ENCODE measurements at places on chromosomes 1 and 21.

GRCh38 chr21:45329261-45330074 lies 41.8 kb upstream of the POFUT2 start:
- DNase-seq = no peak

DNA sequence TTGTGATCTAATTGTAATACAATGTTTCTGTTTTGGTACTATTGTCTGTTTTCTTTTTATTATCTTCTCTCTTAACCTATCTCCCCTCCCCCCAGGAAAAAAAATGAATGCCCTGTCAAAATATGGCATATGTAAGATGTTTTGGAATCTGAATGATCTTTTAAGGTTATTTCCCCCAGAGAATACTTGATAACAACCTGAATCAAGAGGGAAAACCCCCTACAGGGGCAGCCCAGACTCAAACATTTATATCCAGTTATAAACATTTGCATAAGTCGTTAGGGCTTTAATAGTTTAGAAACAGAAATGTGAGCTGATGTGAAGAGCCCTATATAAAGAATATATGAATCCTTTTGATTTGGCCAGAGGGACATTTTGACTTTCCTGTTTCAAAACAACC lies 169.5 kb downstream of the VAV3 start:
- no peak for DNase-seq

DNA sequence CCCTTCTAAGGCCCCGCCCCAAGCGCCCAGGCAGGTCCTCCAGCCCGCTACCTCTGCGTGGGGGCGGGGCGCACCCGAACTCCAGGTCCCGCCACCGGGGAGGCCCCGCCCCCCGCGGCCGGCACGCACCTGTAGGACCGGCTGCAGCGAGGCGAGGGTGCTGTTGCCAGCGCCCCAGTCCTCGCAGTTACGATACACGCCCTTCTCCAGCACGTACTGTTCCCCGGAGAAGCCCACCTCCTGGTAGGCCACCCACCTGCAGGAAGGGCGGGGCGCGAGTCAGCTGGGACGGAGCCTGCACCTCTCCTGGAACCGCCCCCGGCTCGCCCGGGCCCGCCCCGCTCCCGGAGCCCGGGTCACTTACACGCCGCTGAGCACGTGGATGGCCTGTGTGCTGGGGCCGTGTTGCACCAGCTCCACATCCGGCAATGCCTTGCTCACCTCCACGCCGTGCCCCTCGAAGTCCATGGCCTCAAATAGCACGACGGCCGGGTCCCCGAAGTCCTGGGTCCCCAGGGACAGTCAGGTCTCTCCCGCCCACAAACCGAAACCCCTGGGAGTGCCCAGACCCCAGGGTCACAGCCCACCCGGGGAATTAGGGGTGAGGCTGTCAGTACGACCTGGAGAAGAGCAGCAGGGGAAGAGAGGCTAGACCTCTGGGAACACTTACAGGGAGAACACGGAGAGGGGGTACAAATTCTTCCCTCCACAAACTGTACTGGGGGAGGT lies 17.3 kb downstream of the CRYBG2 start:
- DNase-seq = no peak

DNA sequence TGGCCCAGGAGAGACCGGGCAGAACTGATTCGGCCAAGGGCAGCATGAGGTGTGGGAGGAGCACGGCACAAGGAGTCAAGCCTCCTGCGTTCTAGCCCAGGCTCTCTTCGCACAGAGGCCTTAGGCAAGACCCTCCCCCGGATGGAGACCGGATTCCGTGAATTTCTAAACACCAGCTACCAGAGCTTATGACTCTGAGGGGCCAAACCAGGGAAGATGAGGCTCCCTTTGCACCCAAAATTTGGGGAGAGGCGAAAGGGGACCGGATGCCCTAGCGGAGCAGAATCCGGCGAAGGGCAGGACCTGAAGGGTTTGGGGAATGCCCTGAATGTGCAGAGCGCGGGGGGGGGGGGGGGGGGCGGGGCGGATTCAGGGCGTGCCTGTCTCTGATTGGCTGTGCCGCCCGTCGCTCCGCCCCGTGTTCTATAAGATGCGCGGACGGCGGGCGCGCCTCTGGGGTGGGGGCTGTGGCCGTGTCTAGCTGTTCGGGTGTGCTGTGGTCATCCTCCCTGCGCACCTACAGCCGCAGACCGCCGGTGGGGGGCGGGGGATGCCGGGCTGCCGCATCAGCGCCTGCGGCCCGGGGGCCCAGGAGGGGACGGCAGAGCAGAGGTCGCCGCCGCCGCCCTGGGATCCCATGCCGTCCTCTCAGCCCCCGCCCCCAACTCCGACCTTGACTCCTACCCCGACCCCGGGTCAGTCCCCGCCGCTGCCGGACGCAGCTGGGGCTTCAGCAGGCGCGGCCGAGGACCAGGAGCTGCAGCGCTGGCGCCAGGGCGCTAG lies at the start of gene TRNP1:
TRNP1 (plus strand) TSS at position 456 of the 783 bp plus-strand sequence; CDS start at position 551, 95 bp downstream.
- peak; percentile 42 for DNase-seq

DNA sequence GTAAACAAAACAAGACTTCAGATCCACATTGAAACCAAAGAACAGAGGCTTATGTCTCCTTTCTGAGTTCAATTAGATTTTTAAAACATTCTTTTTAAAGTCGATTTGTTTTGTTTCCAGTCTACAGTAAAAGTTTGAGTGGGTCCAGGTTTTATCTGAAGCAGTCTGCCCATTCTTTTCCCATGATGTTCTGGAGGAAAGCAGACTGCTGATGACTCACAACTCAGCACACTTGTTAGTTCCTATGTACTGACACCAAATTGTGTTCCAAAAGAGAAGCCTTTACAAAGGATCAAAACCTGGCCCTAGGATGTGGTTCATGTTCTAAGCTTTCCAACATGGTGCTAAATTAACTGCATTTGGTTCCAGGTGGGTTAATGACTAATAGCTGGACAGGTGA lies 11.4 kb upstream of the CCN1 start:
- no peak for DNase-seq

DNA sequence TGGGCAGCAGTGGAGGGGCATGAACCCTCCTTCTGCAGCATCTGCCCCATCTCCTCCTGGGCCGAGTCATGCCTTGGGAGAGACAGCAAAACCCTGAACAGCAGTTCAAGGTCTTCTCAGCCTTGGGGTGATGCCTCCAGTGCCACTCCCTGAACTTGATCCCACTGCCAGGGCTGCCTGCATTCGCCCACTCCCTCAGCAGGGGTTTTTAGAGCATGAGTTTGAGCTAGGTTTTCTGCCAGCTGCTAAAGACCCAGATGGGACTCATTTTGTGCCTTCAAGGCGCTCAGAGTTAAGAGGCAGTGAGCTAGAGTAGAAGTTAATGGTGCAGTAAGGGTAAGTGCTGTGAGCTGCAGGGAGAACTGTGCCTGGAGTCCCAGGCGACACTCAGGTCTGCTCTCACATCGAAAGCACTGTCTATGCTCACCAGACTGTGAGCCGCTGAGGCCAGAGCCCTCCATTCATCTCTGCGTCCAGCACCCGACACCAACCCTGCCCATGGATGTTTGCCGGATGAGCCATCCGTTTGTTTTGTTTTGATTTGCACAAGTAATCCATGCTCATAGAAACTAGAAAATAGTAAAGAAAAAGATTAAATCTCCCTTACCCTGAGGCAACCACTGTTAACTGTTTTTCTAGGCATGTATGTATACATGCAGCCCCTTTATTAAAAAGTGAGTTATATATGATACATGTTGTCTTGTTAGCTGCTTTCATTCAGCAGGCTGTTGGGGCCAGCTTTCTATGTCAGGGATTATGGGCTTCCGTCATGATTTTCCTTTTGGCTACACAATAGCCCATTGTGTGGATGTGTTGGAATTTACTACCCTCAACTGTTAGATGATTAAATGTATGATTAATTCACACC lies 67.8 kb downstream of the VPS26C start:
- DNase-seq = no peak

GRCh38 chr1:100611086-100611485 lies 73.1 kb downstream of the GPR88 start:
- DNase-seq = no peak

DNA sequence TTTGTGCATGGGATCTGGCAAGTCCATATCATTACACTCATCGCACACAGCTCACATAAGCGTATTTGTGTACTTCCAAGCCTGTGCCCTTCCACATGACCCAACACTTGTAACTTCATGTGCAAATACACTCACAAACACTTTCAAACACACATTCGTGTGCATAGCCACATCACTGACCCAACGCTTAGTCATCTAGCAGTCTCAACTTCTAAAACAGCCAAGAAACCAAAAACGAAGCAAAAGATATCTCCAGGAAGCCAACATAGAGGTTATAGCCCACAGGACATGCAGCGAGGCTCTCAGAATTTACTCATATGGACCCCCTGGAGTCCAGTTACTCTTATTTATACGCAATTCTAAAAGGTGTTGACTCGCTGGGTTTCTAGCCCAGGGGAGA lies 10.9 kb upstream of the GOLT1A start:
- no peak for DNase-seq

Measured in midbrain (tissue), 1 donor.